GM12892 (cell line): ENCODE measurements at places on chromosomes 5 and 9.

DNA sequence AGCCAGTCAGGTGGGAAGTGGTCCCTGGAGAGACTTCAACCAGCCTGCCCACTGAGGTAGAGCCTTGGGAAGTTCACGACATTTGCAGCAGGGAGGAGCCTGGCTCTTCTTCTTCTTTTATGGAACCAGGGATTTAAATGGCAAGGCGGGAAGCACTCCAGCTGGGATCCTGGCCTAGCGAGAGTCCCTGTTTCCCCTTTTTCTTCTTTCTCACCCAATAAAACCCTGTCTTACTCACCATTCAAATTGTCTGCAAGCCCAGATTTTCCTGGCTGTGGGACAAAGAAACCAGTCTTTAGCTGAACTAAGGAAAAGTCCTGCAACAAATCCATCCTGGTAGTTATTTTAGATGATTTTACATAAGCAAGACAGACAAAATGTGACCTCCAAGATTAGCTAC, 503.7 kb downstream of the CDH10 start:
- DNase-seq = no peak

DNA sequence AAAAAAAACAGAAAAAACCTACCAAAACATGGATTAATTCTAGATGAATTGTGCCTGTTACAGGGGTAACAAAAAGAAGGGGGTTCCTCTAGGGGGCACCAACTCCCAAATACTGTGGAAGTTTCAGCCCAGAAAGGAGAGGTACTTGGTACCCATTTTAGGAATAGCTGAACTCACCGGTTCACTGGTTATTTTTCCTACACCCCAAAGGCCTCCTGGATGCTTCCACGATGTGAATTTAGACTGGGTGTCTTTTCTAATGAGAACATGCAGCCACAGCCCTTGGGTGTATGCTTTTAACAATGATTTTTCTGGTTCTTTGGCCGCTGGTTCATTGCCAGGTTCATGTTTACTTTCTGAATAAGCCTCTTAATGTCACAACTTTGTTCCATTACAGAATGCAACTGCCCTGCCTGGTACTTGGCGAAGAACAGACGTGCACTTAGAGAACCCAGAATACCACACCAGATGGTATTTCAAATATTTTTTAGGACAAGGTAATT, 46.7 kb downstream of the GARNL3 start:
- DNase-seq = no peak

DNA sequence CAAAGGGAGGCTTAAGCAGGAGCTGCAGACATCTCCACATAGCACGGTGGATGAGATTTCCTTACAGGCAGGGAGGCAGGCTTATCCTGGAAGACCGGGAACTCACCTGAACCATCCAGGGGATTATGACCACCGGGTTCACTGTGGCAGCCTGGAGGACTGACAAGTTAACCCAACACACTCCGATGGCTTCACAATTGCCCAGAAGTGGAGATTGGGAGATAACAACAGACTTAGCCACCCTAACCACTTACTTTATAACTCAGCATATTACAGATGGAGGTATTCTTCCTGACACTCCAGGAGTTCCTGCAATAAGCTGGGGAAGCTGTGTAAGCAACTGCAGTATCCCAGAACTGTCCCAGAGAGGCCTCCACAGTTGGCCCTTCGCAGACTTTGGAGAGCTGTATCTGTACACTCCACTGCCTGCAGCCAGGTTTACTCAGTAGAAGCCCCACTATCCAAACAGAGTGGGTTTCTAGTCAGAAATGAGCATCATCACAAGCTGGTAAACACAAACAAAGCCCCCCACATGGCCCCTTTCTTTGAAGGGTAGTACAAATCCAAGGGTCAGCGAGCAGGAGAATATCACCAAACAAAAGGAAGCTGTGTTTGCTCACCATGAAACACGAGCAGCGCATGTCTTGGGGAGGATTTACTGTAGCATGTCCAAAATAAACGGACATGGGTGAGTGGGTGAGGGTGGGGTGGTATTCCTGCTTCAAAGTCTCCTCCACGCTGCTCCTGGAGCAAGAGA, 462.2 kb downstream of the RASEF start:
- no peak for DNase-seq

- DNase-seq = no peak
These were observed 145.2 kb downstream of the CFAP90 start for GRCh38 chr5:7705736-7706135.

DNA sequence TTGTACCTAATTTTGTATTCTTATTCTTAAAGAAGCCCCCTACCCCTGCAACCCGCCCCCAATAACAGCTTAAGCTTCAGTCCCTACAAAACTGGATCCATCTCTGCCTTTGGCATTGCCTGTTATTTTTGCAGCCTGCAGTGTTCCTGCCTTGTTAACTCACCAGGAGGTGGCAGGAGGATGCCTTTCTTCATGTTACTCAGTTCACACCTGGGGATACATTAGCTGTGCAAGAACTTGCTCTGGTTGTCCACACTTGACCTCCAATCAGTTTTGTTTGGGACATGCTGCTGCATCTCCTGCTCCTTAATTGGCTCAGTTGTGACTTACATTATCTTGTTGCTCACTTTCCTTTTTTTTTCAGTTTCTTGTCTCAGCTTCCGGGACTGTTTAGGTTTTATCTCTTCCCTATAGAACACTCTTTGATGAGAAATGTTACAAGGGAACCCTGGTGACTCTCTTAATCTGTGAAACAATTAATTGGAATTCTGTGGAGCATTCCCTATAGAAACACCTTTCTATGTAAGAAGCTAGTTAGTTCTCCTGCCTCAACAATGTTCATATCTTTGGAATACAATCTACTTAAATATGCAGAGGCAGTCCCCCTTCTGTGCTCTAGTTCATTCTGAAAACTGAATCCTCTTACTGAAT, 467.7 kb upstream of the ACO1 start:
- no peak for DNase-seq

DNA sequence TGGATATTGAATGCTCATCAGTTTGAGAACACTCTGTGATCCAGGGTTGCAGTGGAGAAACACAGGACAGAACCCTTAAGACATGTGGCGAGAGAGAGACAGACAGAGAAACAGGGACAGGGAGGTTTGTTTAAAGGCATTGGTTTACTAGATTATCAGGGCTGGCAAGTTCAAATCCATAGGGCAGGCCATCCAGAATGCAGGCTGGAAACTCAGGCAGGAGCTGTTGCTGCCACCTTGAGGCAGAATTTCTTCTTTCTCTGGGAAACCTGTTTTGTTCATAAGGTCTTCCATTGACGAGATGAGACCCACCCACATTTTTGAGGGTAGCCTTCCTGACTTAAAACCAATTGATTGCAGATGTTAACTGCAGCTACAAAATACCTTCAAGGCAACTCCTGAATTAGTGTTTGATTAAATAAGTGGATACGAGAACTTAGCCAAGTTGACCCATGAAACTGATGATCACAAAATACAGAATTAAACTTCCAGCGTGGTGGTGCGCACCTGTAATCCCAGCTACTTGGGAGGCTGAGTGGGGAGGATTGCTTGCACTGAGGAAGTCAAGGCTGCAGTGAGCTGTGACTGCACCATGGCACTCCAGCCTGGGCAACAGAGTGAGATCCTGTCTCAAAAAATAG, 55.9 kb downstream of the NSUN2 start:
- no peak for DNase-seq

DNA sequence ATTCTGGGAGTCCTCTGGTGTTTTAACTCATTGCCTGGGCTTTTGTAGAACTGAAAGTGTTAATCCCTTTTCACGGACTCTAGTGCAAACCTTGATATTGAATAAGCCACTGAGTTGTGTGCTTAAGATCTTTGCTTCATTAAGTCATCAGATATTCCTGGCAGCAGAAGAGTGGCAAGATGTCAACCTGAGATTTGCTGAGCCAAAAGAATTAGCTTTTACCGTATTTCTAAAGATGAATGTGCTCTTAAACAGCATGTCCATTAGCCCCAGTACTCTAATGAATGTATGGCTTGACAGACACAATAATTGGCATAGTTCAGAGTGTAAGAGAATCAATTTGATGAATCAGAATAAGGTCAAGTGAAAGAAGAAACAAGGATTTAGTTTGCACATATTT, 87.2 kb upstream of the CDH6 start:
- DNase-seq = no peak
